ENCODE measurements at places on chromosomes 2 and 18.

- no peak for DNase-seq
Observed at GRCh38 chr18:78673516-78674321, 305.9 kb upstream of the SALL3 start.

DNA sequence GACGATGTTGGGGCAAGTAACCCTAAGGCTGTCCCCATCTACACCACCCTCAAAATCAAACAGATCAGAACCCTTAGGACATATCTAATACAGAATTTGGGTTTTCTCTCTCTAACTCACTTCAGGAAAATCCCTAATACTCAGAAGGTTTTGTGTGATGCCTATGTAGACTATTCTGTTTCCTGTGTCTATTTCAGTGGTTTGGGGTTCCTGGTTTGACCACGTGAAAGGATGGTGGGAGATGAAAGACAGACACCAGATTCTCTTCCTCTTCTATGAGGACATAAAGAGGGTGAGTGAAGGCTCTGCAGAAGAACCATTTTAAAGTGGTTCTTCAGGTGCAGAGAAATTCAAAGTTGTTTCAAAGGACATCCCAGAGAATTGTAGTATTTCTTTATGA is 16.3 kb downstream of the SULT1C2 start:
- no peak for DNase-seq

- no peak for DNase-seq
Observed at GRCh38 chr2:238793801-238794449, 54.0 kb upstream of the TWIST2 start.

- no peak for DNase-seq
Observed at GRCh38 chr2:136110526-136110925, 7.4 kb downstream of the CXCR4 start.

DNA sequence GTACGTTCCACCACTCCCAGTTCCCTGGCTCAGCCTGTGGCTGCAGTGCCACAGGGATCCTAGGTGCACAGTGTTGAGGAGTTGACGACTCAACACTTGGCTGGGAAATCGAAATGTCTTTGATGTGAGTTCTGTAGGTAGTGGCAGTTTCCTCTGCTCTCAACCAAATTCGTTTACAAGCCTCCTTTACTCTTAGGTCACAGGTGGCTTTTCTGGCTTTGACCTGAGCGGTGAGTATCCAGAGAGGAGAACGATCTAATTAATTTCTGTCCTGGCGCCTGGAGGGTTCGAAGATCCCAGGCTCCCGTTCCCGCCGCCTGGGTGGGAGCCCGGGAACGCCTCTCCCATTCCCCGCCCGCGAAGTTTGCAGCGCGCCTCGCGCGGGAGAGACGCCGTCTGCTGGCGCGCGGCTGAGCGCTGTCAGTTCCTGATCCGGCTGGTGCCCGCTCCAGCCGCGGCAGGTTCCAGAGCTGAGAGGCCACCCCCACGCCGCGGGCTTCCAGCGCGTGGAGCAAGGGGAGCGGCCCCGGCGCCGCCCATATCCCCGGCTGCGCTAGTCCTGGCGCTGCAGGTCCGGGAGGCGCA is at the start of gene LAMA3:
Gene LAMA3 (plus strand): TSS at position 423 of the 585 bp plus-strand sequence. CDS start 231 bp downstream, outside the sequence.
- DNase-seq, result peak; percentile 18

GRCh38 chr18:38883111-38883510 is 1317.5 kb upstream of the CELF4 start:
- no peak for DNase-seq

GRCh38 chr2:62713837-62714236 is 8.3 kb downstream of the EHBP1 start:
- no peak for DNase-seq

- DNase-seq, result no peak
Observed at GRCh38 chr2:167293943-167294775, 405.9 kb downstream of the XIRP2 start.
